NCI-H446 (cell line): ENCODE measurements at places on chromosomes 13 and 19.

- DNase-seq, result no peak
Measured at GRCh38 chr19:6260912-6261650, 18.7 kb downstream of the MLLT1 start.

- DNase-seq, result no peak
Measured at GRCh38 chr13:42722883-42723539, 58.4 kb upstream of the FAM216B start.

- DNase-seq, result no peak
Measured at GRCh38 chr13:27820524-27821482, 28.5 kb downstream of the GSX1 start.

- no peak for DNase-seq
Measured at GRCh38 chr13:111230385-111230930, 90.0 kb upstream of the TEX29 start.

DNA sequence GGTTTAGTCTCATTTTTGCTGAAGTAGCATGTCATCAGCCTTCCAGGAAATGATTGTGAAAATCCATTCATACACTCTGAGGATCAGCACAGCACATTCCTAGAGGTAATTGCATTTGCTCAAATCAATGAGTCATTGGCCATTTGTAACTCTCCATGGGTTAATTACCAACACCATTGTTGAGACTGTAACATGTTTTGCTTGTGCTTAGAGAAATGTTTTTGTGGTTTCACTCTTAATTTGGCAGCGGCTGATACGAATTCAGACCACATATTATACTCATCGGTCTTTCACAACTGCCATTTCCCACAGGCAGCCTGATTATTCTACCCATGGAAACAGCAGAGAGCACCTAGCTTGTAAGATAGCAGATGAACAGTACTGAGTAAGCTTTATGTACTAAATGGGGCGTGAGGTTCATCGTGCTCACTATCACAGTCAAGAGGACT, 110.3 kb downstream of the NHLRC3 start:
- peak; percentile 66 for DNase-seq

GRCh38 chr19:35225951-35226350, 2.6 kb downstream of the FAM187B start:
- DNase-seq, result no peak

GRCh38 chr13:25847145-25847544, 204.7 kb downstream of the SHISA2 start:
- DNase-seq, result no peak

- peak; percentile 39 for DNase-seq
Measured at GRCh38 chr19:1266129-1266915, 2.8 kb upstream of the CIRBP start.

- peak; percentile 55 for DNase-seq
Measured at GRCh38 chr19:40090241-40091204, at the start of gene ZNF780A. TSS of gene ZNF780A (minus strand) at chr19:40090943. CDS start at chr19:40084753, 6,190 bp downstream.

- DNase-seq, result no peak
Measured at GRCh38 chr19:38670921-38671398, 23.5 kb downstream of the ACTN4 start.

DNA sequence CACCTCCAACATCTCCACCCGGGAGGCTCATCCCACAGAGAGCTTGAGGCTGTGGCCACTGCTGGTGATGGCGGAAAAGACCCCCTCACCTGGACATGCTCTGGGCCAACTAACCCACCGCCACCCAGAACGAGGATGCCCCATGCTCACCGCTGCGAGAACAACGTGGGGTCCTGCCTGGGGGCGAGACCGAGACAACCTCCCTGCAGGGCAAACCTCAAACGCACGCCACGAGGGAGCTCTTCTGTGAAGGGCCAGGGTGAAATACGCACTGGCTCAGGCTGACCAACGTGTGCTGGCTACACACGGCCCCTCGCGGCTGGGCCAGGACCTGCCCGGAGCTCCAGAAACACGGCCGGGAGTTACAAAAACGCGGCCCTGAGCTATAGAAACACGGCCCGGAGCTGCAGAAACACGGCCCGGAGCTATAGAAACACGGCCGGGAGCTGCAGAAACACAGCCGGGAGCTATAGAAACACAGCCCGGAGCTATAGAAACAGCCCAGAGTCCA, 19.0 kb upstream of the PLPP2 start:
- no peak for DNase-seq

DNA sequence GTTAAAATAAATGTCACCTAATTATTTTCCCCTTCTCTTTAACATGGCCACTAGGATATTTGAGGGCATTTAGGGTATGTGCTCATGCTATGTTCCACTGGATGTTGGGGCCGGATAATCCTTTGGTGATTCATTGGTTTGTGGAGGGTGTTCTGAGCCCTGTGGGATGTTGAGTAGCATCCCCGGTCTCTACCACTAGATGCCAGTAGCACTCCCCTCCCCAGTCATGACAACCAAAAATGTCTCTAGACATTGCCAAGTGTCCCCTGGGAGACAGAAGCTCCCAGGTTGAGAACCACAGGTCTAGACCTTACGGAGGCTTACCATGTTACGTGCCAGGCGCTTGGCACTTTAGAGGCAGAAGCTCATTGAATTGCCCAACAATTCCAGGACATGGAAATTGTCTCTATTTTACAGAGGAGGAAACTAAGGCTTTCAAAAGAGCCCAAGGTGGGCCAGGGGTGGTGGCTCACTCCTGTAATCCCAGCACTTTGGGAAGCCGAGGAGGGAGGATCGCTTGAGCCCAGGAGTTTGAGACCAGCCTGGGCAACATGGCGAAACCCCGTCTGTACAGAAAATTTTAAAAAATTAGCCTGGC, 14.1 kb downstream of the SHANK1 start:
- DNase-seq, result no peak

GRCh38 chr13:38900188-38900587, 90.4 kb downstream of the STOML3 start:
- no peak for DNase-seq

DNA sequence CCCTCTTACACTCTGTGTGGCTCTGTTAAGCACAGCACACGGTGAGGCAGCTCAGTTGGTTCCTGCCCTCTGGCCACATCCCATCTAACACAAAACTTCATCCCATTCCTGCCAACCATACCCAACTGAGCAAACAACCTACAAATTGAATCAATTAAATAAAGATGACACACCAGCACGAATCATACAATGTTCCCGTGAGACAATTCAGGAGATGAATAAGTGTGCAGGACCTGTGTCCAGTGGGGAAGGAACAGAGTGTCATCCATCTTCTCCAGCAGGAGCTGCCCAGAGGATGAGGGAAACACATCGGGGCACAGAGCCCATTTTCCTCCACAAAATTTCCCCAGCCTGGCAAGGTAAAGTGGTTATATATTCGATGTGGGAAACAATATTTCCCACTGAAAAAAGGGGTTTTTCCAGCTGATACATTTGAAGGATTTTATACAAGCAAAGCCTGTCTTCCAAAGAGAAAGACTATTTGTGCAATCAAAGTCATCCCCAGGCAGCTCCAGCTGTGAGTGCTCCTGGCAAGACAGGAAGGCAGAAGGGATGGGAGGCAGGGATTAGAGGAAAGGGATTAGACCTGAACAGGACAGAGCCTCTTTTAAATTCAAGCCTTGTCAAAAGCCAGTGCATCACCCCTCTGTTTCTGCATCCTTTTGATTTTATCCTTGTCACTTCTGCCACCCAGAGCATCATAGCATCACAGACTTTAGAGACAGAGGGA, 240.2 kb downstream of the LHFPL6 start:
- DNase-seq, result no peak

DNA sequence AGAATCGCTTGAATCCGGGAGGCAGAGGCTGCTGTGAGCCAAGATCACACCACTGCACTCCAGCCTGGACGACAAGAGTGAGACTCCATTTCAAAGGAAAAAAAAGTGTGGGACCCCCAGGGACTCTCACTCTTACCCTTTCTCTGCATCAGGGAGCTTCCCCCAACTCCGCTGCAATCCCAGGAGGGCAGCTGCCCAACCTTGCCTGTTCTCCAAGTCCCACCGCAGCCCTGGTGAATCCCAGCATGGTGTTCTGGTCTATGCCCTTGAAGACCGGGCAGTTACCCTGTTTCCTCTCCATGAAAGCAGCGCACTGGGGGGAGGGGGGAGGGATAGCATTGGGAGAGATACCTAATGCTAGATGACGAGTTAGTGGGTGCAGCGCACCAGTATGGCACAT, 35.7 kb upstream of the DPRX start:
- DNase-seq, result no peak

GRCh38 chr19:48152551-48152950, 17.6 kb downstream of the LIG1 start:
- peak; percentile 64 for DNase-seq

DNA sequence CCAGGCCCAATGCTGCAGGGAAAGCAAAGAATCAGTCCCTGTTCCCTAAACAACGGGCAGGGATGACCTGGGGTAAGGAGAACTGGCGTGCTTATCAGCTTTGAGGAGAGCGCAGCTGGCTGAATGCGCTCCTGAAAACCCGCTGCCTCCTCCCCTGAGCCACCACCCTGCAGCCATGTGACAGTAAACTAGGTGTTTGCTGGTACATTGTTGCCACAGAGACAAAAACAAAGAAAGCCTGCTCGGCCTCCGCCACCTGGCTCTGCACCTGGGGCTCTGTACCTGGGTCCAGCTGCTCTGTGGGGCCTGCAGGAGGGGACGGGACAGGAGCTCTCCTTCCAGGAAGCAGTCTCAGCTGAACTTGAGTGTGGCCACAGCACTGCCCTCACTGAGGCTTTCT, 21.8 kb downstream of the MCF2L start:
- DNase-seq, result no peak

DNA sequence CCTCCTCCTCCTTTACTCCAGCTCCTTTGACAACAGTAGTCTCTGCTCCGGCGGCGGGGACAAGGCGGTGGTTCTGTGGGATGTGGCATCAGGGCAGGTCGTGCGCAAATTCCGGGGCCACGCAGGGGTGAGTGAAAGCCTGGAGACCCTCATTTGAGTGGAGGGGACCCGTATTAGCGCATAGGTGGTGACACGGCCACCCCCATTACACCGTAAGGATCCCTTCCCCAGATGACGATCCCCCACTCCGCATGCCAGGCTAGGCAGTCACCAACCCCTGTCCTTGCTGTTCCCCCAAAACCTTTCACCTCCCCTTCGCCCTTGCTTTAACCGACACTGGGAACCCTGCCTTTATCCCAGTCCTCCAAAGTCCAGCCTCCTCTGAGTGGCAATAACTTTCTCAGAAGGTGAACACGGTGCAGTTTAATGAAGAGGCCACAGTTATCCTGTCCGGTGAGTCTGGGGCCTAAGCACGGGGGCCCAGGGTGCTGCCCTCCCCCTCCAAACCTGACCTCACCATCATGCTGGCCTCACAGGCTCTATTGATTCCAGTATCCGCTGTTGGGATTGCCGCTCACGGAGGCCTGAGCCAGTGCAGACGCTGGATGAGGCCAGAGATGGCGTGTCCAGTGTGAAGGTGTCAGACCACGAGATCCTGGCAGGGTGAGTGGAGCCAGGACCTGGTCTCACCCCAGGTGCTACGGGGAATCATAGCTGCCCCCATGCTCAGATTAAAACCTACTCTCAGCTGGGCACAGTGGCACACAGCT, 3.7 kb downstream of the WDR83 start:
- no peak for DNase-seq

GRCh38 chr19:17496337-17496997, 15.0 kb upstream of the PGLS start:
- peak; percentile 58 for DNase-seq

- DNase-seq, result no peak
Measured at GRCh38 chr13:22103046-22104027, 432.5 kb downstream of the FGF9 start.

- peak; percentile 87 for DNase-seq
Measured at GRCh38 chr19:39792999-39793546, 14.4 kb downstream of the LEUTX start.

GRCh38 chr13:23980160-23980551, 82.9 kb upstream of the C1QTNF9B start:
- DNase-seq, result no peak

GRCh38 chr13:34207334-34207733, 389.4 kb downstream of the RFC3 start:
- DNase-seq, result no peak

DNA sequence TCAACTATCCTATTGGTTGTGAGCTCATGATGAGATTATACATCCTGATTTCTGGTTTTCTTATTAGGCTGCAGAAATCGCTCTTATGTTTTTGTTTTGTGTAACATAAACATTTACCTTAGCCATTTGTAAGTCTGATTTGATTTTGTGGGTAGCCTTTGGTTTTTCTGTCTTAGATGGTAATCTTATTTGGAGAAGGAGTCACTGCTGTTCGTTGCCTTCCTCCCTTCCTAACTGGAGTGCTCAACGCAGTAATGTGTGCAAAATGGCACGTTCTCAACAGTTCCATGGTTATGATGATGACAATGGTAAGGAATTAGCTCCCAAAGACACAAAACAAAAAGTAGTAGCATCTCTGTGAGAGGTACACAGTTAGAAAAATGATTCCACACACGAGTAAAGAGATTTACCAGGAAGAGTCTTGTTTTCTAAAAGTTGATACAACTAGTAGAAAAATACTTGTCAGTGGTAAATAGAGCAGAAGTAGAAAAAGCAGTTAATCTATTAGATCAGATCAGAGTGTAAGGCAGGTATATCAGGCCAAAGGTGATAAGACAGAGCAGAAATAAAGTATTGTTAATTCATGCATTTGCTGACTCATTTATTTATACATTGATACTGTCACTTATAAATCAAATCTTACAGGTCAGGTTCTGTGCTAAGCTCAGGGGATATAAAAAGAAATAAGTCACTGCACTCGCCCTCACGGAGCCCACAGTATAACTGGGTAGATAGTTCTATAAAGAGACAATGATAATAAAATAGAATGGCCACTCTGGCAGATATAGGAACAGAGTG, 270.0 kb downstream of the NALCN start:
- no peak for DNase-seq

DNA sequence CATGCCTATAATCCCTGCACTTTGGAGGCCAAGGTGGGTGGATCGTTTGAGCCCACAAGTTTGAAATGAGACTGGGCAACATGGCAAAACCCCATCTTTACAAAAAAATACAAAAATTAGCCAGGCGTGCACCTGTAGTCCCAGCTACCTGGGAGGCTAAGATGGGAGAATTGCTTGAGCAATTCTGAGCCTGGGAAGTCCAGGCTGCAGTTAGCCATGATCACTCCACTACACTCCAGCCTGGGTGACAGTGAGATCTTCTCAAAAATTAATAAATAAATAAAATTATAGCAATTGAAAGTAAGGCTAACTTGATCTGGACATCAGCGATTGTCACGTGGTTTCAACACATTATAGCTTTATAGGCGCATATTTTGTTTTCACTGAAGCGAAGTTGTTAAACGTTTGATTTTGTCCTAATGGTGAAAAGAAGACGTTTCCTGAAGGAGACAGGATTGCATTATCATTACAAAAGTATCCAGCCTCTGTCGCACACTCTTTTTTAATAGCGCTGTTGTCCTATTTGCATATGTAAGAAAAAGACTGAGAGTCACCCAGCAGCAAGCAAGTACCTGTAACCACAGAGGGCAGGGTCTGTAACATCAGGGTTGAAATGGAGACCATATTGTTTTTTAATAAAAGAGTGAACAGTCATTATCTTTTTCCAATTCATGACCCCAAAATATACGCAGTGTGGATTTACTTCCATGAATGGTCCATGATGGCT, 335.7 kb downstream of the DCT start:
- no peak for DNase-seq

- no peak for DNase-seq
Measured at GRCh38 chr19:13398780-13399726, 107.2 kb downstream of the CACNA1A start.

- DNase-seq, result no peak
Measured at GRCh38 chr19:31264041-31264778, 85.0 kb downstream of the TSHZ3 start.

- DNase-seq, result peak; percentile 34
Measured at GRCh38 chr19:38683393-38684077, 36.1 kb downstream of the ACTN4 start.
